ENCODE measurements at places on chromosomes 12 and 14.

GRCh38 chr12:47234576-47235141 is 154.9 kb upstream of the AMIGO2 start:
- DNase-seq = no peak

- DNase-seq = no peak
Observed at GRCh38 chr12:120099738-120100137, 16.8 kb downstream of the RAB35 start.

DNA sequence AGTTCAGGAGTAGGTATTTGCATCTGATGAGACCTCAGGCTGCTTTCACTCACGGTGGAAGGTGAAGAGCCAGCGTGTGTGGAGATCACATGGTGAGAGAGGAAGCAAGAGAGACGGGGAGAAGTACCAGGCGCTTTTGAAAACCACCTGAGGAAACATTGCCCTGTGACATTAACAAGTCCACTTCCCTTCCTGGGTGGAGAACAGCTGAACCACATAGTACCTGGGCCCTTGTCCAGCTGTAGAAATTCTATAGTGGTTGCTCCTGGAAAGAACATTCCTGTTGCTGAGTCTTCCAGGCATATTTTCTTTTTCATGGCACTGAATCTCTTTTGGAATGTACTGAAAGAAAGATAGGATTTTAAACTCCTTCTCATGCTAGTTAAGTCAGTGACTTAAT is 87.3 kb upstream of the RIN3 start:
- no peak for DNase-seq

- no peak for DNase-seq
Observed at GRCh38 chr12:122322501-122322900, 56.2 kb upstream of the VPS33A start.

DNA sequence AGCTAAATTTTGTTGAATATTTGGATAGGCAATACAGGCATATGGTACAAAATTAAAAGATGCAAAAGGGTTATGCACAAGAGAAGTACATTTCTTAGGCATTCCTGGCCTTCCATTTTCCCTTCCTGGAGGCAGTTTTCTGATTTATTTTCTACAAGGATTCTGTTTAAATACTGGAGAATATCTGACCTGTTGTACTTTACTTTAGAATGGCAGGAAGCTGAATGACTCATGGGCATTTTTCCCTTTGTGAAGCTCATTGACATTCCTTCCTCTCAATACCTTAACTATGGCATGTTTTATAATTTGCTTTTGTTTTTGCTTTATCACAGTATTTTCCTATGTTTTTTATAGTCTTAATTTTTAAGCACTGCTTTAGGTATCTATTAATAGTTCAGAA is 62.7 kb downstream of the RCOR1 start:
- no peak for DNase-seq

DNA sequence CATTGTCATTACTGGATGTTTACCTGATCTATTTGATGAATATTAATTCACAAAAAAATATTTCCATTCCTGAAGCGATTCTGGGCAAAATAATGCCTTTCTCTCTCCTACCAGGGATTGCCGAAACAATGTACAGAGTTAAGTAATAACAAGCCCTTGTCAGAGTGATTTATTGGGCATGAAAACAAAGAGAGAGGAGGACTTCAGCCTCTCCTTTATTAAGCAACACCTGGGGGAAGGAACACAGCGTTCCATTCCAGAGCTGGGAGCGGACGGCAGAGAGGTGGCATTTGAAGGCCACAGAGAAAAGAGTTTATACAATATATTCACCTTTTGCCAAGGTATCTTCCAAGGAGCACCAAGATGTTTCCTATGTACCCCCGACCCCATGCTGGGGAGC is 165.8 kb downstream of the KSR2 start:
- no peak for DNase-seq

DNA sequence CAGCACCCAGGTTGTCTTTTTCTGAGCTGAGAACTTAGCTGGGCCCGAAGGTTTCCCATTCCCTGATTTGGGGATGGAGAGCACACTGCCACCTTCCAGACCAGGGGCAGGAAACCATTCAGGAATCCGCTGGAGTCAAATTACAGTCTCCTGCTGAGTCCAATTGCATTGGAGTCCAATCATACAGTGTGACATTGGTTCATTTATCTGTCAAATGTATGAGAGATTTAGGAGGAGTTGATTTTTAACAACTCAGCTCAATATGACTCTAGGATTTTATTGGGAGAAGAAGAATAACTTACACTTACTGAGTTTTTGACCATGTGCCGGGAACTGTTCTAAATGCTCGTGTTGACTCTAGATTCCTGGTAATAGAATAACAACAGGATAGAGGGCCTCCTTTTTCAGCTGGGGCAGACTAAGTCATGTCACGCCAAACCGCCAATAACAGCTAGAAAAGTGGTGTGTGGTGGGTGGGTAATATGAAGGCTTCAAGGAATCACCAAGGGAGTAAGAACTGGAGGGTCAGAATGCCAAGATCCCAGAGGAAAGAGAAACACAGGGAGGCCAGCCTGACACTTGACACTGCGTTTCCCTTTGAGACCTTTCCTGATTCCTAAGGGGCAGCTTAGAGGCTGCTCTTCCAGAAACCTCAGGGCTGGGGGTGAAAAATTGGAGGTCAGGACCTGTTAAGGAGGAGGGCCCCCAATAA is 11.5 kb downstream of the SYNDIG1L start:
- peak; percentile 7 for DNase-seq

GRCh38 chr12:5507401-5507935 is 75.6 kb downstream of the NTF3 start:
- no peak for DNase-seq

GRCh38 chr12:2627835-2628191 is 167.0 kb upstream of the FKBP4 start:
- no peak for DNase-seq

DNA sequence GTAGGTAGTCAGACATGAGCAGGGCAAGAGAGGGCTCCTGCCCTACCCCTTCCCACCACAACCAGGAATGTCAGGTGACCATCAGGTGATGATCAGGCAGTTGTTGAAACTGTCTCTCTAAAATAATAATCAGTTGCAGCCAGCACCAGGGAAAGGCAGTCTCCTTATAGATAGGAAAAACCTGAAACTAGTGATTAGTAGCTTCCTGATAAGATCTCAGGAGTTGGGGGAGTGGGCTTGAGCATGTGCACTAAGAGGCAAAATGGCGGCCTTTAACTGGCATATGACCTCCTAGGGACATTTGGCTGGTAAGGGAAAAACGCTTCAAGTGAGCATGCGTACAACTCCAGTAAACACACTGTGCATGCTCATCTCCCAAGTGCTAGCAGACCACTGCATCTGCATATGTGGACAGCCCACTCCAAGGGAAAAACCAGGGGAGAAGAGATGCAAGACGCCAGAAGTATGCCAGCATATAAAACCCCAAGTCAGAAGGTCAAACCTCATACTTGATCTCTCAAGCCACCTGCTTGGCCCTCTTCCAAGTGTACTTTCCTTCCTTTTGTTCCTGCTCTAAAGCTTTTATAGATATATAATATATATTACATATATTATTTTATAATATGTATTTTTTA is 37.1 kb downstream of the TGFB3 start:
- no peak for DNase-seq

- no peak for DNase-seq
Observed at GRCh38 chr12:2291182-2291832, 238.5 kb downstream of the CACNA1C start.

- no peak for DNase-seq
Observed at GRCh38 chr14:36511981-36512584, 7.9 kb downstream of the NKX2-1 start.

GRCh38 chr14:75851574-75851866 is 130.3 kb downstream of the TGFB3 start:
- no peak for DNase-seq

GRCh38 chr12:537772-538171 is 78.0 kb downstream of the B4GALNT3 start:
- DNase-seq = no peak

- peak; percentile 70 for DNase-seq
Observed at GRCh38 chr14:64763801-64764621, 59.8 kb downstream of the PLEKHG3 start.

DNA sequence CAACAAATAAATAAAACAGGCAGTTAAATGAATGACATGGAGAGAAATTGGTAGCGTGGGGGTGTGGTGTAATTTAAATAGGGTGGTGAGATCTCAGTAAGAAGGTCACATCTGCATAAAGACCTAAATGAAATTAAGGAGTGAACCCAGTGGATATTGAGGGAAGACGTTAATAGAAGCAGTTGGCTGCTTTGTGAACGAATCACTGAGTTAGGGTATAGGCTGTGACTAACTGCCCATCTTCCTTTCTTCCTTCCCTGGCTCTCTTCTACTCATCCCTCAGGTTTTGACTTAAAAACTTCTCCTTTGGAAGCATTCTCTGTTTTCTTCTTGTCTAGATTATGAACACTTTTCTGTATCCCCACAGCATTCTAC is 64.7 kb downstream of the BTG1 start:
- no peak for DNase-seq

All from chondrocyte (in vitro differentiated cells).